Head of caudate nucleus (tissue), 42 donors: ENCODE measurements at places on chromosomes 7 and 10.

GRCh38 chr10:71218046-71218650 lies 5.8 kb downstream of the UNC5B start:
- DNase-seq: peak; percentile 54

DNA sequence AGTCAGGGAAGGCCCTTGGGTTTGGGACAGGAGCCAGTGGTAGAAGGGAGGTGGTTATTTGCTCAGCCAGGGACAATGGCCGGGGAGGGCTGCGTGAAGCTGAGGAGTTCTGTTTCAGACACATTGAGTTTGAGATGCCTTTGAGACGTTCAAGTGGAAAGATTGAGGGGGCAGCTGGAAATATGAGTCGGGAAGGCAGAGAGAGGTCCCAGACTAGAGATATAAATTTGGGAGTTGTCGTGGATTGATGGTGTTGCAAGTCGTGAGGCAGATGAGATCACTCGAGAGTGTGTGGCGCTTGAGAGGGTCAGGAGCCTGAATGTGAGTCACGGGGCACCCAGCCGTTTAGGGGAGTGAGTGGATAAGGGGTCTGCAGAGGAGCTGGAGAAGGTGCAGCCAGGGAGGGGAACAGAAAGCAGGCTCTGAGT lies 73.3 kb downstream of the ZMIZ1 start:
- DNase-seq: no peak

- DNase-seq: no peak
Observed at GRCh38 chr7:153320681-153321080, 561.1 kb downstream of the ACTR3B start.

GRCh38 chr7:44963364-44964290 lies 15.2 kb downstream of the MYO1G start:
- DNase-seq: no peak

DNA sequence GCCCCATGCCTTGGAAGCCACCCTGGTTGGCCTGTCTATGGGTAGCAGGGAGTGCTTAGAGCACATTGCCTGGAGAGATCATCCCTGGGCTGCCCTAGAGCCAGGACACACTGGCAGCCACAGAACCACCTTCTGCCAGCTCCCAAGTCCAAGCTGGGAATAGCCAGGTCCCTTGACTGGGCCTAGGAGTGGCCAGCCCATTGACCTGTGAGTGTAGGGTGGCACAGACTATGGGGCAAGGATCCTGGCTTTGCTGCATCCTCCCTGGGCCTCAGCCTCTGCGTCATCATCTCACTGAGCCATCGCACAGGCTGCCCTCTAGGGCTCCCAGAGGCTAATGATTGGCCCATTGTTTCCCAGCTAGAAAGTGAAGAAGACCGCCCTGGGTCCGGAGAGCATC lies 7.0 kb downstream of the AQP1 start:
- DNase-seq: no peak

GRCh38 chr7:136870866-136871487 lies 2.5 kb downstream of the CHRM2 start:
- peak; percentile 15 for DNase-seq

- no peak for DNase-seq
Observed at GRCh38 chr7:133947458-133948254, 179.5 kb upstream of the LRGUK start.

- no peak for DNase-seq
Observed at GRCh38 chr7:140261522-140261921, 84.7 kb upstream of the KDM7A start.

DNA sequence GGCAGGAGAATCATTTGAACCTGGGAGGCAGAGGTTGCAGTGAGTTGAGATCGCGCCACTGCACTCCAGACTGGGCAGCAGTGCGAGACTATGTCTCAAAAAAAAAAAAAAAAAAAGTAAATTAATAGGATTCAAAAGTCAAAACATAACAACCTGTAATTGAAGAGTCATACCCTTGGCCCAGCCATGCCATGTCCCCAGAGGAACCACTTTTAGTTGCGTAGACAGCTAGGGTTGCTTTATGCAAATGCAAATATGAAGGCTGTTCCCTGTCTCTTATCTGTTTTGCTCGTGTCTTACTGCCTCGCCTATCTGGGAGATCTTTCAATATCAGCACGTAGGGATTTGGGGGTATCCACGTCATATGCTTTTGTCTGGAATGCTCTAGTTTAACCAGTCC lies 73.1 kb downstream of the PRKAG2 start:
- DNase-seq: no peak

DNA sequence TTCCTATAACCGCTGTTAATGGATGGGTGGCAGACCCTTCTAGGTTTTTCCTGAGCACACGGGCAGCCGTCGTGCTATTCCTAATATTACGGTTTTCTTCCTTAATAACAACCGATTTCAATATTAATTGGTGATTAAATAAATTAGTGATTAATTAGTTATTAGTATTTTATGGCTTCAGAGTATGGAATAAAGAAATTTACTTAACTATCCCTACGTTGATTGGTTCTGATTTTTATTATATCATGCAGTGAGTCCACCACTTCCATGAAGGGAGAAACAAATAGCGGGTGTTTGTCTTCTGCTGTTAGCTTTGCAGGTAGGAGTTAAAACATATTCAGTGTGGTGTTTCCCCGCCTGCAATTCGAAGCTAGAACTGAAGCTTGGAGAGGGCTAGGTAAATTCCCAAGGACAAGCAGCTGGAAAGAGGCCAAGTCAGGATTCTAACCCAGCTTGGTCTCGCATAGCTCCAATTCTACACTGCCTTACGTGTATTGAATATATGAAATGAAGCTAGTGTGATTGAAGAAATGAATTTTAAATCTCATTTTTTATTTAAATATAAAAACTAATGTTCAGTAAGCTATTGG lies 928 bp upstream of the CSTF2T start:
- DNase-seq: no peak

- DNase-seq: no peak
Observed at GRCh38 chr7:158408318-158408920, 179.2 kb downstream of the PTPRN2 start.
